ENCODE measurements at places on chromosomes 16 and 17.

DNA sequence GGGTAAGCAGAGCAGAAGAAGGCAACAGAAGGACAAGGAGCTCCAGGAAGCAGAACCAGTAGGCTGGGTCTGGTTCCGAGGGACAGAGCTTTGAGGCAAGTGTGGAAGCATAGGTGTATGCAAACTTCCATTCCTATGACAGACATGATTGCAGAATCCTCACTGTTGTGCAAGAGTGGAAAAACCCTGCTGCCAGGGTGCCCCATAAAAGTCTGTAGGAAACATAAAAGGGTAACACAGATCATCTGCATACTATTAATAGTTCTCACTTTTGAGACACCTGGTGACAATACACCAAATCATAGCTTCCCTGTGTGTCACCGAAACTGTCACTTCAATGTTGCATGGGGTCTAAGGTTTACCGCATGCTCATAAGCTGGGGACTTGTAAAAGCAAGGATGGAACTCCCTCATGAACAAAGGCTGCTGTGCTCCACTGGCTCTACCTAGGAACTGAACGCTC is 39.7 kb downstream of the ARHGAP17 start:
- DNase-seq = no peak

- DNase-seq = no peak
Measured at GRCh38 chr16:46947900-46948547, 25.4 kb downstream of the DNAJA2 start.

DNA sequence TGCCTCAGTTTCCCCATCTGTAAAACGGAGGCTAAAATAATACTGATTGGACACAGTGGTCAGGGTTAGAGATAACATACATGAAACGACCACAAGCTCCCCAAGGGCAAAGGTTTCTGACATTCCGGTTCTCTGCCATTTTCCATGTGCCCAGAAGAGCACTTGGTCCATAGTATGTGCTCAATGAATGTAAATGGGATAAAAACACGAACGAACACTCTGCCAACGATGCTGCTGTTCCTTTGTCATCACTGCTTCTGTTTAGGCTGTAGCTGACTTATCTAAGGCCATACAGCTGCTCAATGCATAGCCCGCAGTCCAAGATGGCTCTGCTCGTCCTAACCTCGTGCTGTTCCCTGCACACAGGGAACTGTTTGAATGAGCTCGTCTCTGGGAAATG is 102.0 kb downstream of the RMI2 start:
- no peak for DNase-seq

GRCh38 chr16:19678804-19679203 is 39.2 kb downstream of the KNOP1 start:
- DNase-seq = no peak

DNA sequence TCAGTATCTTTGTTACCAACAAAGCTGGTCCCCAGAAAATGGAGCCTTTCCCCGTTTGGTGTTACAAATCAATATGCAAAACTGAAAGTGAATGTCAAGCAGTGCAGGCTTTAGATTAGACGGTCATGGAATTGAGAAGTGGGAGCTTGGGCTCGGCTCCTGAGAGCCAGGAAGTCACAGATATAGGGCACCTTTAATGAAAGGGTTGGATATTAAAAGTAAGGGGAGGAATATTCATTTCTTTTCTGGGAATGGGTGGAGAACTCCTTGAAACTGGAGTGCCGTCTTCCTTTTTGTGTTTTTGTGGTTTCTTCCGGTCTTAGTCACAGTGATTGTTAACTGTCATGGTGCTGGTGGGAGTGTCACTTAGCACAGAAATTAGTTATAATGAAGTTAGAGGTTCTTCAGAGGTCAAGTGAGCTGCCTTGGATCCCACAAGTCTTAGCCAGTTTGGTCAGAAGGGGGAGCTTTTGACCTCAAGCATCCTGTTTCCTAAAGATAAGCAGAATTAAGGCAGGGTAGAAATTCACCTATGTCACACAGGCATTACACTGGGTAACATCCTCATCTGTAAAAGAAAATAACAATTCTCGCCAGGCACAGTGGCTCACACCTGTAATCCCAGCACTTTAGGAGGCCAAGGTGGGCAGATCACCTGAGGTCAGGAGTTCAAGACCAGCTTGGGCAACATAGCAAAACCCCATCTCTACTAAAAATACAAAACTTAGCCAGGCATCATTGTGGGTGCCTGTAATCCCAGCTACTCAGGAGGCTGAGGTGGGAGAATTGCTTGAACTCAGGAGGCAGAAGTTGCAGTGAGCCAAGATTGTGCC is 9.6 kb upstream of the EIF1 start:
- DNase-seq = no peak

GRCh38 chr17:77374170-77374936 is 233.6 kb downstream of the SEC14L1 start:
- peak; percentile 90 for DNase-seq

DNA sequence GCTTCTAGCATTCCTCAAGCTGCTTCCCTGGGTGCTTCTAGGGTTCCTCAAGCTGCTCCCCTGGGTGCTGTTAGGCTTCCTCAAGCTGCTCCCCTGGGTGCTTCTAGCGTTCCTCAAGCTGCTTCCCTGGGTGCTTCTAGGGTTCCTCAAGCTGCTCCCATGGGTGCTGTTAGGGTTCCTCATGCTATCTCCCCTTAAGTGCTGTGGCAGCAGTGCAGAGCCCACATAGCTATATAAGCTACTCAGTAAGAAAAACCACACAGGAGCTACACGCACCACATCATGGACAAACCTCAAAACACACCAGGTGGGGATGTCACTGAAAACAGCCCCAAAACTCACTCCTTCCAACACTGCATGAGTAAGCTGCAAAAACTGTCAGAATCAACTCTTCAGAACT is 35.2 kb downstream of the ANKRD11 start:
- DNase-seq = no peak

DNA sequence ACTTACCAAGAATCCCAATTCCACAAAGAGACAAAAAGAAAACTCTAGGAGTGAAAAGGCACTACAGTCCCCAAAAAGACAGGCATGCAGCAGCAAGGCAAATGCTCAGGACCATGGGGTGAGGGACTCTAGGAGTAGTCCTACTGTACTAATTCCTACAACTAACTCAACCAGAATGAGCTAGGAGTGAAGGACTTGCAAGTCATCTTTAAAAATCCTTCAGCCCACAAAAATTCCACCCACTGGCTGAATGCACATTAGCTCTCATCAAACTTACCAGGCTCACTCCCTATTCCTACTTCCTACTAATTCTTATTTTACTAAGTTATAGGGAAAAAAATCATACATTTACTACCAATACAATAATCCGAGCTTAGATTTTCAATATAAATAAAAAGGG is 141.7 kb upstream of the C17orf78 start:
- no peak for DNase-seq
